ENCODE measurements at places on chromosomes 11 and 22.

DNA sequence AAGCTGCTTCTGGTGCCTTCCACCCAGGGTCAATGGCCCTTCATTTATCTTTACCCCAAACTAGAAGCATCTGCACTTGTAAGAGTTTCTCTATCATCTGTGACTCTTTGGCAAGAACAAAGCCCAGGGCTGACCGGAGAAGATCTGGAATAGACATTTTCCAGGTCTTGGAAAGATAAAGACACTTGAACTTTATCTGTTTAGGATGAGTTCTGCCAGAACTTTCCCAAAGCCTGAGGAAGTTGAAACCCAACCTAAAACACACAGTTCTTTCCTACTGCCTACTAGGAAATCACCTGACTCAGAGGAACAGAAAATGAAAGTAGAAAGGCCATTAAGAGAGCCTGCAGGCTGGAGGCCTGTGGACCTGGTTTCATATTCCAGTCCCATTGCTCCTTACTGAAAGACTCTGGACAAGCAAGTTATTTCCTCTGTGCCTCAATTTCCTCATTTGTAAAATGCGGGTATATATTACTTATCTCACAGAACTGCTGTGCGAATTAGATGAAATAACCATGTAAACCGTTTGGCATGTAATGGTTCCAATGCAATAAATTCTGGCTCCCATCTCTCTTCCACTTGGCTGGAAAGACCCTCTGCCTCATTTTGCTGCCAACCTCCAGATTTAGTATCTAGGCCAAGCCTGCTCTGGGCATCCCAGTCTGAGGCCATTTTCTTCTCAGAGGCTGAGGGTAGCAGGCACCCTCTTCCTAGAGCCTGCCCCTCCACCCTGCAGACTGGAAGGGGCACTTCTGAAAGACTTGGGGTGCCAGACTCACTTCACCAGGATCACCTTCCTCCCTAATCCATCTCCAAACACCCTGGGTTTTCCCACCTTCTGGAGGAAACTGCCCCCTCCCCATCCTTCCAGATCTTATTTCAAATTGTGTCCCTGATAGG, 1.2 kb downstream of the UBE2L6 start:
- DNase-seq: peak; percentile 93

GRCh38 chr11:134412203-134413042, at the start of gene B3GAT1:
Gene B3GAT1, minus strand, starts transcription at chr11:134412242. Its CDS starts 24,583 bp downstream, at chr11:134387659.
- DNase-seq: no peak

GRCh38 chr22:23696326-23696851, 5.6 kb downstream of the RGL4 start:
- DNase-seq: no peak

DNA sequence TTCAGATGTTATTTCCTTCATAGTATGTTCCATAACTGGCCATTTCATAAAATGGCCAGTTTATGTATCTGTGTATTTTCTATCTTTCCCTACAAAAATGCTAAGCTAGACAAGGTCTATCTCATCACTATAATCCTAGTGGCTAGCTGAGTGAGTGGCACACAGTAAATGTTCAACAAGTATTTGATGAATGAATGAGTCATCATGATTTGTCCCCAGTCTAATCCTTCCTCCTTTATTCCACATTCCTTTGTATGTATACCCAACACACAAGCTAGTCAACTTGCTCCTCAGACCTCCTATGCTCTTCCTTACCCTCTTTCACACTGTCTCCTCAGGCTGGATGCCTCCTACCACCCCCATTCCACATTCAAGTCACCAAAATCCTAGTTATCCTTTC, 12.5 kb downstream of the APLNR start:
- no peak for DNase-seq

DNA sequence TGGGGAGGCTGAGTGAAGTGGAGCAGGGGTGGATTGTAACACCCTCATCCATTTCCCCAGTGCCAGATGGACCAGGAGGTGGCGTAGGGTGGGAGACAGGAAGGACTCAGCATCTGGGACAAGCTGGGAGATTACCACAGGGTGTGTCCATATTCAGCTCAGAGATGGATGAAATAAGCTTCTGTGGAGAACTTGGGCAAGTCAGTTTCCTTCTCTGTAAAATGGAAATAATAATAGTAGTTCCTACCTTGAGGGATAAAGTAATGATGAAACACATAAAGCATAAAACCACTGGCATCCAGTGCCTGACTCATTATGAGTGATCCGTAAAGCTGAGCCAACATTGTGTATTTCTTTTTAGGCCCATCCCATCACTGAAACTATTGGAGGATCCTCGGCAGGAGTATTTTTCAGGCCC, 607 bp upstream of the ROBO4 start:
- no peak for DNase-seq

DNA sequence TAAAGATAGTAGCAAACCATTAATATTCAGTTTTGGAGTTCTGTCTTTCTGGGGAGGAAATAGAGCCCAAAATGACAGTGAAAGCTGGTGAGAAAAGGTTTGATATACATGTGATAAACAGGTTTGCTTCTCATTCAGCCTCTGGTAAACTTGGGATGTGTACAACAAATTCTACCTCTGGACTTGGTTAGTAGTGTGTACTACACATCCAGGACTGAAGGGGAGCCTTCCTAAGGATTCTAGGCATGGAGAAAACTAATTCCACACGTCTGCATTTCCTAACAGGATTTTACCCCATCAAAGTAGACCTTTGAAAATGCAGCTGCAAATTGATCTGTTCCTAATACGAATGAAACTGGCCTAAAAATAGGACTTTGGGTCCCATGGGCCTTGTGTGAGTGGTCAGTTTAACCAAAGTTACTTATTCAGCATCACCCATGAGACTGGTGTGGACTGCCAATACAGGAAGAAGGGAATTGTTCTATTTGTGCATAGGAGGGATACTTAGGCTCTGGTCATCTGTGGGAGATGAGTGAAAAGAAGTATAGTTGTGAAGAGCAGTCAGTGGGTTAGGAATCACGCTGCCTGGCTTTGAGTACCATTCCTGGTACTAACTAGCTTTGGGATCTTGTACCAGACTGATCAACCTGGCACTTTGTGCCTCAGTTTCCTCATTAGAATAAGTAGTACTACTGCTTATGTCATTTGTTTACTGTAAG, 74.2 kb downstream of the YAP1 start:
- DNase-seq: no peak

- no peak for DNase-seq
Measured at GRCh38 chr11:30775233-30775522, 189.0 kb upstream of the MPPED2 start.

DNA sequence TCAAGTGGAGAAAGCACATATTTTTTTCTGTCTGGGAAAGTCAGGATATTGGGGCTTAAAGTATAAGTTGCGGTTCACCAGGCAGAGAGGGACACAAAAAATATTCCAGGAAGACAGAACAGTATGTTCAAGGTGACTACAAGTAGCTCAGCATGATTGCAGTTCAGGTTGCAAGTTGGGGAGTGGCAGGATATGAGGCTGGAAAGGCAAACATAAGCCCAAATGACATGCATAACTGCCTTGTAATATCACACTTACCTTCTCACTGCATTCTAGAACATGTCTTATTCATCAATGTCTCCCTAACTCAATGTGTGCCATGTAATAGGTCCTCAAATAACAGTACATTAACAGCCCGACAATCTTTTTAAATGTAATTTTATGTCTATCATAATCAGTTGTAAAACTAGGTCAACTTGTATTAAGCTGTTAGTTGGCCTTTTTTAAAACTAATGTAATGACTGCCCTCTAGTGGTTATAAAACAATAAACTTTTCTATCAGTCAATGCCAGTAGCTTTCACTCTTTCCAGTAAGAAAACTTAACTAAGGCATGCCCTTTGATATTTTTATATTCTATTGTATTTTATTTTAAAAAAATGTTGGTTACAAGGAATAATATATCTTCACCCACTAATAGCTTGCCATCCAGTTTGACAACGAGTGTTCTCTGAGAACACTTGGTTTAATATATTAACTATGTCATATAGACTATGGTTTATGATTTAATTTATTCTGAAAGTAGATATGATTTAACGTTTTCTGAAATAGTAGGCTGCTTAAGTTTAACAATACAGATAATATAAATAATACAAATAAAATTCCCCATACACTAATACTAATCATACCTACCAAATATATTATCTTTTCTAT, 39.4 kb upstream of the CFAP300 start:
- peak; percentile 49 for DNase-seq

DNA sequence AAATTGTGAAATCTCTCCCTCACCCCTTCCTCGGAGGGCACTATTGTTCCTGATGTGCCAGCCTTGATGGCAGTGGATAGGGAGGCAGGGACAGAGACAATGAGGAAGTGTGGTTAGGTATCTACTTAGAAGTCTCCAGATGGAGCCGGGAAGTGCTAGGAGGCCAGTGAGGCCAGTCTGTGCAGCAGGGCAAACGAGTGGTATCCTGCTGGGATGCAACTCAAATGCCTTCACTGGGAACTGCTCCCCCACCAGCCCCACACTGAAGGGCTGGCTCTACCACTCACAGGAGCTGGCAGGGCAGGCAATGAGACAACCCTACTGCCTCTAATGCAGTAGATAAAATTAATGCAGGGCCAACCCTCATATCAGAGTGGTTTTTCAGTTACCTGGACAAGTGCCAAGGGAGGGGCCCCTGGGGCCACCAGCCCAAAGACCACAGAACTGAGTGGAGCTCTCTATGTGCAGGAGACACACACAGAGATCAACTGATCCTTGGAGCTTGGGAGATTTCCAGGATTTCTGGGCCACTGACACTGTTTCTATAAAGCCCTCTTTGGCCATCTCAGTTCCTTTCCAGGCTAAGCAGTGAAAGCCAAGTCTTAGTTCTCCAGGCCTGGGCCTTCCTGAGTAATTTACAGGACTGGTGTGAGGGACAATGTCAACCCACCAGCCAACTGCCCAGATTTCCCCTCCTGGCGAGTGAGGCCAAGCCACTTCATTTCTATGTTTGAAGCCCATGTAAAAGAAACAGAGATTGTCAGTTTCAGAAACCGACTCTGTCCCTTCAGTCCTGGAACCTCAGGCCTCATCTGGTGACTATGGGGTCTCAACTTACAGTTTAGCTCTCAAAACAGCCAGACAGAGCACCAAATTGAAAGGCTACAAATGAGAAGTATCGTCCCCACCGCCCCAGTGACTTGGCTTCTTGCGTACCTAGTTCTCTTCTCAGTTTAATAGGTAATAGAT, 4.1 kb downstream of the MIF start:
- DNase-seq: no peak

DNA sequence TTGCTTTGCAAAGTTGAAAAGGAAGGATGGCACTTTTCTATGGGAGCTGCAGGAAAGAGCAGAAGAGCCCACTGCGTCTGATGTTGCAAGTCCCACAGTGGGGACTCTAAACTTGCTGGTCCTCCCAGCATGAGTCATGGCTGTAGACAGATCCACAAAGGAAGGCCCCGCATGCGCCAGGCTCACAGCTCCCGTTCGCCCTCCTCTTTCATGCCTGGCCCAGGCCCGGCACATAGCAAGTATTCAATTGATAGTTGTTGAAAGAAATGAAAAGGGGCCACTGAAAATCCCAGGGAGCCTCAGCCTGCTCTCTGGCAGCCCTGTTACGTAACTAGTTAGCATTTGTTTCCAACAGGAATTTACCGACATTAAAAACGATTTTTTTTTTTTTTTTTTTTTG, 18.9 kb downstream of the AP1B1 start:
- peak; percentile 64 for DNase-seq

DNA sequence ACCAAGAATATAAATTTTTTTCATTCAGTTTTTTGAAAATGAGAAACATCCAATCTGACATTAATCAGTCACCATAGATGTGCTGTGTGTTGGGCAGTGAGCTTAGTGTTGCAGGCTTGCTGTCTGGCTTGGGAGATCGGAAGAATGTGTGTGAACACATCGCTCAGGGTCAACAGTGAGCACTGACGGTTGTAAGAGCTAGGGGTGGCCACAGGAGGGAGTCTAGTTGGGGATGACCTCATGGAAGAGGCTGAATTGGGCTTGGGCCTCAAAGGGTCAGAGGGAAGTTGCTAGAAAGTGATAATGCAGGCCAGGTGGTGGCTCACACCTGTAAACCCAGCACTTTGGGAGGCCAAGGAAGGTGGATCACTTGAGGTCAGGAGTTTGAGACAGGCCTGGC, 375.4 kb downstream of the DDX10 start:
- peak; percentile 34 for DNase-seq

- DNase-seq: no peak
Measured at GRCh38 chr11:68358416-68358815, 46.0 kb downstream of the LRP5 start.

GRCh38 chr11:123152951-123153350, 42.1 kb downstream of the CLMP start:
- no peak for DNase-seq

- DNase-seq: no peak
Measured at GRCh38 chr11:17508306-17508705, 31.7 kb upstream of the ABCC8 start.

DNA sequence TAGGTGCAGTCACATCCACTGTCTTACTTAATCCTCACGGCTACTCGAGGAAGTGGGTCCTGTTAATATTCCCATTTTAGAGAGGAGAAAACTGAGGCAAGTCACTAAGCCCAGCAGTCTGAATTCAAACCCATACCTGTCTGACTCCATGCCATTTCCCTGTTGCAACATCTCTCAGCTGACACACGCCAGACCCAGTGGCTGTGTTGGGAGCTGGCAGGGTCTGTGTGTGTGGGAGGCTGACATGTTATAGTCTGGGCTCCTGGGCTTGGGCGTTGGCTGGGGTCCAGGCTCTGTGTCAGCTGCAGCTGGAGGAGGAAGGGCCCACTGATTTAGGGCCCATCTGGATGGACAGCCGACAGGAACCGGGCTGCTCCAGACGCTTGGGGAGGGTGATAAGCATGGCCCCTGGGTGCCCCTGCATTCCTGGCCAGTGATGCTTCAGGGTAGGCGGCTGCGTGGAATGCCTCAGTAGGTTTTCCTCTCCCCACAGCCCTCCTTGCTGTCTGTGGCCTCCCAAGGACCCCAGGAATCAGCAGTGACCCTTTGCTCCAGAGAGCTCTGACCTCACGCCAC, 562.5 kb downstream of the MN1 start:
- no peak for DNase-seq

DNA sequence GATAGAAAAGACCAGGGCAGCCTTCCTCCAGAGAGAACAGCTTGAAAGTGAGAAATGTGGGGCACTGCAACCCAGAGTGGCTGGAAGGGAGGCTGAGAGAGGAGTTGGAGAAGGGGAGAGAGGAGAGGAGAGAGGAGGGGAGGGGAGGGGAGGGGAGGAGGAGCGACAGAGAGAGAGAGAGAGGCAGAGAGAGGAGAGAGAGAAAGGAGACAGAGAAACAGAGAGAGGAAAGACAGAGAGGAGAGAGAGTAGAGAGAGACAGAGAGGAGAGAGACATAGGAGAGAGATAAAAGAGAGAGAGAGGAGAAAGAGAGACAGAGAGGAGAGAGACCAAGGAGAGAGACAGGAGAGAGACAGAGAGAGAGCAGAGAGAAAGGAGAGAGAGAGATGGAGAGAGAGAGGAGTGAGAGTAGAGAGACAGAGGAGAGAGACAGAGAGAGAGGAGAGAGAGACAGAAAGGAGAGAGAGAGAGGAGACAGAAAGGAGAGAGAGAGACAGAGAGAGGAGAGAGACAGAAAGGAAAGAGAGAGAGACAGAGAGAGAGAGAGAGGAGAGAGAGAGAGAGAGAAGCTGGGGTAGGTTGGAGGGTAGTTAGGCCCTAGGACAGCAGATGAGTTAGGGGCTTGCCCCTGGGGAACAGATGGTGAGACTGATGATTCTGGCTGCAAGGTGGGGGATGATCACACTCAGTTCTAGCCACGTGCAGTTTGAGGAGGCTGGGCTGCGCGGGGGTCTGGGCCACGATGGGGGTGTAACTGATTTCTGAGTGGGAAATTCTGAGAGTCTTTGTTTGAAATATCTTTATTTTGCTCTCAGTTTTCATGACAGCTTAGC, 8.5 kb upstream of the SCYL1 start:
- DNase-seq: no peak

GRCh38 chr22:37024339-37025157, 5.0 kb downstream of the MPST start:
- DNase-seq: no peak

GRCh38 chr11:88579466-88579865, 241.9 kb upstream of the CTSC start:
- no peak for DNase-seq

Measured in HuH-7 (cell line).